Left forelimb (tissue), 1 donor: ENCODE measurements at places on chromosomes 11 and 22.

DNA sequence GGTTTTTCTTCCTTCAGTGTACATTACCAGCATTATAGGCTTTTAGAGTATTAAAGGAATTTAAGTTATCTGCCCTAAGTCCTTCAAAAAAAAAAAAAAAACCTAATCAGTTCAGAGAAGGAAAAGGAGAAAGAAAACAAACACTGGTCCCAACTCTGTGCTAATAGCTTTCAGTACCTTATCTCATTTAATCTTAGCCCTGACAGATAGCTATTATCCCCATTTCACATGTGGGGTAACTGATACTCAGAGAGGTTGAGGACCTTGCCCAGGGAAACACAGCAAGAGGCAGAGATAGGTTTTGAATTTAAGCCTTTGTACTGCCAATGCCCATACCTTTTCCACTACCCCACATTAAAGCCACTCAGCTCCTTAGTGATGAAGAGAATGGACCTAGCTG is 43.4 kb downstream of the FAT3 start:
- no peak for DNase-seq

DNA sequence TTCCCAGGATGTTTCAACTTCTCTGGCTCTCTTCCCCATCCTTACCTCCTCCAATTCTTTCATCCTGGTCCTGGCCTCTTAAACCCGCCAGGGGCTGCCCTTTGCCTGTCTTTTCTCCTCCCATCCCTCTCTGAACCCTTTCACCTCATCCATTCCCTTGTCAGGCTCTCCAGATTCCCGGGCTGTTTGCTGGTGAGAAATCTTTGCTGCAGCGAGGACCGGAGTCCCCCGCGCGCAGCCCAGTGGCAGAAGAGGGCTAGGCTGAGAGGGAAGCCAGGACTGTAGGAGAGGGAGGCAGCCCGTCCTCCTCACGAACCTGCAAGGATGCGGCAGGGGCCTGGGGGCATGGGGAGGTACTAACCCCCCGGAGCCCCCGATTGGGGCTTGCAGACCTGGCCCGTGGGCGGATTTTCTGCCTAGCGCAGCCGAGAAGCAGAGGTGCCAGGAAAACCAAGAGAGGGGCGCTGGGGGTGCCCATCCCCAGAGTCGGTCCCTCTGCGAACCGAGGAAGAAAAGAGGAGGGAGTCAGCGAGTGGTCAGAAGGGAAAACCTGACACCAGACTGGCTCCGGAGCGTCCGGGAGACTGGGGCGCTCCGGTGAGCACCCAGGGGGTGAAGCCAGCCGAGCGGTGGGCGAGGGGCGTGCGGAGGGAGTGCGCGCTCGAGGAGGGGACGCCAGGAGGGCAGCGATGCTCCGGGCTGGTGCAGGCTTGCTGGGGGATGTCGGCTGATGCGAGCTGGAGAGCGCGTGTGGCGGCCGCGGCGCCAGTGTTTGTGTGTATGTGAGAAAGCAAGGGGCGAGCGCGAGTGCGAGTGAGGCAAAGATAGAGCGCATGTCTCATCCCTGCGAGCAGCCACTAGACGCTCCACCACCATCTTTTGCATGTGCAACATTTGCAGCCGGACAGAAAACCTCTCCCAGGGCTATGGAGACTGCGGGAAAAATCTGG is at the start of gene GRIA4:
GRIA4 (plus strand) TSS at position 242 of the 950 bp plus-strand sequence. CDS start 925 bp downstream, outside the sequence.
- peak; percentile 75 for DNase-seq

DNA sequence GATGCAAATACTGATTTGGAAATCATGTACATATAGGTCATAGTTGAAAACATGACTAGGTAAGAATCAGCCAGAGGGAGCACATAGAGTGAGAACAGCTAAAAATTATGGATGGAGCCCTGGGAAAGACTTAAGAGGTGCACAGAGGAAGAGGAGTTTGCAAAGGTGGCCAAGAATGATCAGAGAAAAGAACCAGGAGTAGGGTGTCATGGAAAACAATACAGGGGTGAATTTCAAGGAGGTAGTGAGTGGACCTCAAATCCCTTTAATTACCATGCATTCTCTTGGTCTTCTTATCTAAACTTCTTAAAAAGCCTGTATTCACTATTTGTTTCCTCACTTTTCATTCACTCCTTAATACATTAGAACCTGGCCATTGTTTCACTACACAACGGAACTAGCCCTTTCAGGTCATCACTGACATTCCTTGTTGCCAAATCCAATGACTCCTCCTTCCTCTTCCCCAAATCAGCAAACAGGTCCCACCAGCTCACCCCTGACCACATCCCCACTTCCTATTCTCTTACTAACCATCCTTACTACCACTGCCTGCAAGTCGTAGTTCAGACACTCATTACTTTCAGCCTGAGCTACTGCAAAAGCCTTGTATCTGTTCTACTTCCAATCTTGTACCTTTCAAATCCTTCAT is 22.6 kb downstream of the BUD13 start:
- no peak for DNase-seq

DNA sequence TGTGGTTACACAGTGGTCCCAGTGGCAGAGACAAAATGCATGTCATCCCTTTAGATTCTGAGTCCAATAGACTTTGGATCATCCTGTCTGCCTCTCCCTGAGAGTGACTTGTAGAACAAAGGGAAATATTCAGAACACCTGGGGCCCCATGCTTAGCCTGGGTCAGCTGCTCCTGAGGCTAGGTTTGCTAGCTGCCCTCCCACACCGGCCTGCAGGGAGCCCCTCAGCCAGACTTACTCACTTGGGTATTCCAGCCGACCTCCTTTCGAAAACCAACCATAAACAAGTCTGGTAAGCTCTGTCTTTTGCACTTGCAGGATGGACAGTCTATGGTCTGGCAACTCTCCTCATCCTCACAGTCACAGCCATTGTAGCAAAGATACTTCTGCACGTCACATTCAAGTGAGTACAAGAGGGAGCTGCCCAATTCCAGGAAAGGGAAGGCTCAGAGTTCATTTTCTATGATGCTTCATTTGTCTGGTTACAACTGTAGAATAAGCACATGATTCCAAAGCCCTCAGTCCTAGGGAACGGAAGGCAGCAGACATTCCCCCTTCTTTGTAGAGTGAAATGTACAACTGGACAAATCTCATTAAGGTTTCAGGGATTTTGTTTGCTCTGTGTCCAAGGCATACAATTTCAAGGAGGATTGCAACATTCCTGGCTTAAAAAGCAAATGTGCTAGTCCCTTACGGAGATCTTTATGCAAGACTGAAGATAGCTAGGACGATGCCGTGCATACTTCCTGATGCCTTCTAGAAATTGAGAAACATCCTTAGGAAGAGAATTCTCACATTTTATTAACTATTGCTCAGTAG is 65.5 kb upstream of the EMID1 start:
- DNase-seq = no peak

DNA sequence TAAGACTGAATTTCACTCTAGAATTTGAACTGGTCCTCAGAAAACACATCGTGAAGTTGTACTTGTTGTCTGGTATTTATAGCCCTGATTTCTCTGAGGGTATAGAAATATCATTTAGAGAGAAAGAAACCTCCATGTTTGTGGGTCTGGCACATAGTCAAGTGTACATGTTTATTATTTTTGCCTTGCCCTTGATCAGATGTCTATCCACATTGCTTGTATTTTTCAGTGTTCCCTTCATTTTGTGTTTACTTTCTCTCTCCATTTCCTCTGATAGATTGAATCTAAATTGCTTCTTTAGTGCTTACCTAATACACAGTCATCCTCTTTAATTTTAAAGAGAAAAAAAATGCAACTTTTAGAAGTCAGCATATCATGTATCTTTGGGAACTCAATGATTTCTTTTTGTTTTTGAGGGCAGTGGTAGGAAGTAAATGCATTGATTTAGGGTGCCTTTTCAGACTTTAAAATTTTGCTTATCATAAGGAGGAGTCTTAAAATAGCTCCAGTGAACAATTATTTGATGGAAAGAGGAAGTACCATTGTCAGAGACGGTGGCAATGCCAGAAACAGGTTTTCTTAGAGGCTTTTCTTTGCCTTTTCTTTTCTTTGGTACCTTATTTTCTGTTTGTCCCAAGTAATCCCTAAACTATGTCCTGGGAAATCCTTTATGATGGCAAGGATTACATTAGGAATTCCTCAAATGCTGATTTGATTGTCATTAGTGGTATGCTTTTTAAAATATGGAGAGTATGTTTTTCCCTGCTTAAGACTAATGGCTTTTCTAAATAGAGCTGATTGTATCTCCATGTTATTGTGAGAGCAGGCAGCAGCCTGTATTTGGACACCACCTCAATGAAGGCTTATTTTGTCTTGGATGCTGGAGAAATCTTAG is 29.8 kb upstream of the TECTA start:
- DNase-seq = no peak

DNA sequence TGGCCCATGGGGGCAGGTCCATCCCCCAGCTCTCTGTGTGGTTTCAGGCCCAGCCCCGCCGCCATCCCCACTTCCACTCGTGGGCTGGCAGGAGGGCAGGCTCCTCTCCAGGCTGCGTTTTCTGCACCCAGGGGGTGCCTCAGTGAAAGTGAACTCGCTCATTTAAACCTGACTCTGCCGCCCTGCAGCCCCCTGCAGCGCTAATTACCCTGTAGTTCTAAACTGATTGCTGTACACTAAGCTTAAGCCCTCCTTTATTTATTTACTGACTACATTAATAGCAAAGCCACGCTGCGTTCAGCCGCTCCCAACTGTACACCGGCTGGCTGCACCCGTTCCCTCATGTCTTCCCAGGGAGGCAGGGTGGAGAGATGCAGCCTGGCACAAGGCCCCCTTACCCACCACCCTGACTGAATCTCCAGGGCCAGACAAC is 36.6 kb upstream of the NNMT start:
- DNase-seq = no peak

- DNase-seq = no peak
These were observed 121.7 kb downstream of the PARVA start for GRCh38 chr11:12499071-12499470.

- DNase-seq = no peak
These were observed 19.1 kb upstream of the NECTIN1 start for GRCh38 chr11:119747868-119748660.
